ENCODE measurements at places on chromosomes 13 and 19.

GRCh38 chr13:96090240-96091101, 564 bp downstream of the HS6ST3 start:
- no peak for DNase-seq

DNA sequence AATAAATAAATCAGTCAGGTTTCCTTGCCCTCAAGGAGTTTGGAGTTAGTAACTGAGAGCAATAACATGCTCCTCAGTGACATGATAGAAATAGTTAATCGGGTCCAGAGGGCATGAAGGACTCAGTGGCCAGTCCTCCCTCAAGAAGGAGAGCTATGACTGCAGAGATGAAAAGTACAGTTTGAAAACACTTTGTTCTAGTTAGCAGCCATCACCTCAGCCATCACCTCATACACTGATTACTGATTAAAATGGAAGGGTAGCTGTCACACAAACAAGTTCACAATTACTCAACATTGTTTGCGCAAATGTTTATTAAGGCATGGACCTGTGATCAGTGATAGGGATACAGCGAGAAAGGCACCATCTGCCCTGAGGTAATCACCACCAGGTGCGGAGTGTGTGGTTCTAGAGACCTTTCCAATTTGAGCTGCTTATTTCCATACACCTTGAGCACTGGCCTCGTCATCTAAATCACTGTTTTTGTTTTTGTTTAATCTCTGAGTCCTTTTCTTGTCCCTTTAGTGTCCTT, 85.3 kb upstream of the RAP2A start:
- DNase-seq = no peak

DNA sequence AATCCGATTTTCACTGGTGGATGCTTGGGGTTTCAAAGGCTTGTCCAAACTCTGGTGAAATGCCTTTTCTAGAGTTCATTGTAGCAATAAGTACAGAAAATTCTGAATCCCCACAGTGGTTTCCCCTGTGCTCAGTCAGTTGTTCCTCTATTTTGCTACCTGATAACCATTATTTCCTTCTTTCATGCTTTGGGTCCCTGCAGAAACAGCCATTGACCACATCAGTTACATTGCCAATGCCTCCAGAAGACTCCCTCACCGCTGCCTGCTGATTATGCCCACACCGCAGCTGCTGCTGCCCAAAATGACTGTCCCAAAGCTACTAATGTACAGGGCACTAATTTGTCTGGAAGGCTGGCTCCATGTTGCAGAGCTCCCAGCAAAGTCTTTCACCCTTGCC, 517.3 kb downstream of the KLF12 start:
- DNase-seq = no peak

- DNase-seq = no peak
Measured at GRCh38 chr13:100951016-100951415, 276.4 kb upstream of the TMTC4 start.

DNA sequence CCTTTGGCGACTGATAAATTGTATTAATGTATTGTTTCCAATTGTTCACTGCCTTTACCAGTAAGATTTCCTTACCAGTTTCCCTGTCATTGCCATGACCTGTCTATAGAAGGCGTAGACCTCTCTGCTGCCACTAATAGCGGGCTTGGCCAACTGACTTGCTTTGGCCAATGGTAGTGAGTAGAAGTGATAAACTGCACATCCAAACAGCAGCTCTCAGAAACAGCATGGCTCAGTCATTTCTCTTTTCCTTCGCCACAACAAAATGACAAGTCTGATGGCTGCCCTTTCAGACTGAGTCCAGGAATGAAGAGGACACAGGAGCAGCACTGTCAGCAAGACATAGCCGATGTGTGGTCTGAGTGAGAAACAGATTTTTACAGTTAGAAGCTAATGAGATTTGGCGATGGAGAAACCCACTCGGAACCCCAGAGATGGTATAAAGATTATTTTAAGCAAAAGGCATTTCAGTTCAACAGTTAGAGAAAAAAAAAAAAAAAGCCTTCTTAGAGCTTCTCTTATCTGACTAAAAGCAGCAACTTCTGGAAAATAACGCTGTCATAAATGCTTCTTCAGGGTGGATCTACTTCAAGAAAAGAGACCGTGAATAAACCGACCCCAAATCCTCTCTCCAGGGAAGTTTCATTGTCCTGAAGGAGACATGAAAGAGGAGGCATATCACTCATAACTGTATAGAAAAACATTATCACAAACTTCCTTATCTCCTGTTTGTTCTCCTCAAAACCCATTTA, 42.0 kb upstream of the TM9SF2 start:
- no peak for DNase-seq

DNA sequence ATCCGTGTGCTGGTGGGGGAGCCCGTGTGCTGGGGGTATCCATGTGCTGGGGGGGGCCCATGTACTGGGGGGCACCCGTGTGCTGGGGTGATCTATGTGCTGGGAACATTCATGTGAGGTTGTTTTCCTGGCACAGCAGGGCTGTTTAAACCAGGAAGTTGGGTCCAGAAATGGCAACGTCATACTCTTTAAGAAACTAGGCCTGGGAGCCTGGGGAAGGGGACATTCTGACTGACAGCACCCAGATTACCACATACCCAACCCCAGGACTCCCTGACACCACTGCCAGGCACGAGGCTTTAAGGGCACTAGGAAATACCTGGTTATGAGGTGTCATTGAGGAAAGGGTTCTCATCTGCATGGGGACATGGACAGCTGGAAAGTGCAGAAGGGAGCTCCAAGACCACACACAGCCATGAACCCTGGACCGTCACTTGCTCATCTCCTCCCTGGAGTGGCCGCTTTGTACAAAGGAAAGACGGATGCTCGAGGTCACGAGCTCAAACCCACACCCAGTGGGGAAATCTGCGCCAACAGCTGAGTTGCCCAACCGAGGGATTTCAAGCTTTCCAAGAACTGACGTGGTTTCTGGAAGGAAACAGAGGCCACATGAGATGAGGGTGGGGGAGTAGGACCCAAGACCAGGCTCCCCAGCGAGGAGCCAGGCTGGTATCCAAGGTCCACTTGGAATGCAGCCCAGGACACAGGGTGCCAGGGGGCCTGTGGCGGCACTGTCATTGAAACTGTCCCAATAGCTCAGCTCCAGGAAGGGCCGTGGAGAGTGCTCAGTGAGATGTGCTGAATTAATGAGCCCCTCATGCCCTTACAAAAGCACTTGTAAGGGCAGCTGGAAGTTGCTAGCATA, 40.9 kb downstream of the RAB20 start:
- no peak for DNase-seq

- DNase-seq = no peak
Measured at GRCh38 chr13:31051999-31052398, 109.7 kb downstream of the HSPH1 start.

GRCh38 chr13:23608701-23609413, 38.6 kb downstream of the TNFRSF19 start:
- no peak for DNase-seq

DNA sequence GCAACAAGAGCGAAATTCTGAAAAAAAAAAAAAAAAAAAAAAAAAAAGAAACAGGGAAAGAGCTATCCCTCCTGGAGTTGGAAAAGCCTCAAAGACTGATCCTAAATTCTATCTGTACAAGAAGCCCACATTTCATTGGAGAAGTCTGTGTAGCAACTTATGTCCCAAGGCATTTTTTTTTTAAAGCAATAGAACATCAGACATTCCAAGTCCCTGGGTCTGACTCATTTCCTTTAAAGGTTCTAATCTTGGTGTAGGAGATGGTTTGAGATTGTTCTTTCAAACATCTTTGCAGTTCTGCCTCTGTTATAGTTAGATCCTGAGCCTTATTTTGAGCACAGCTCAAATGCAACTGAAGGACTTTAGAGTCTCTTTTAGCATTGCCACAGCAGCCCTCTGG, 706.5 kb upstream of the MIR17HG start:
- DNase-seq = no peak

DNA sequence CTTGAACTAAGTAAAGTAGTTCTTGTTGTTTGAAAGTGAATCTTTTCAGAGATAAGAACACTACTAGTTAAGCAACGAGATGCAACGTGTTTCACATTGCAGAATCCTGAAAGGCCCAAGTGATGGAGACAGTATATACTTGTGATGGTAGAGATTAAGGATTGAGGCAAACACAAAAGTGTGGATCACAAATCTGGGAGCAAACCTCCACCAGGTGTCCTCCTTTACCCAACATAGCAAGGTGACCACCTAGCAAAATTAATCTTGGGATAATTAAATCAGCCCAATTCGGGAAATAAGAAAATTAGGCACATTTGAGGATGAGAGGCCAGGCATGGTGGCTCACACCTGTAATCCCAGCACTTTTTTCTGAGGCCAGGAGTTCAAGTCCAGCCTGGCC, 563.9 kb downstream of the DACH1 start:
- DNase-seq = no peak

GRCh38 chr13:40819797-40820315, 30.4 kb downstream of the SLC25A15 start:
- DNase-seq = no peak

GRCh38 chr13:24313439-24313838, 4.1 kb downstream of the C1QTNF9 start:
- no peak for DNase-seq

GRCh38 chr19:30464162-30464561, 92.0 kb downstream of the ZNF536 start:
- DNase-seq = no peak

DNA sequence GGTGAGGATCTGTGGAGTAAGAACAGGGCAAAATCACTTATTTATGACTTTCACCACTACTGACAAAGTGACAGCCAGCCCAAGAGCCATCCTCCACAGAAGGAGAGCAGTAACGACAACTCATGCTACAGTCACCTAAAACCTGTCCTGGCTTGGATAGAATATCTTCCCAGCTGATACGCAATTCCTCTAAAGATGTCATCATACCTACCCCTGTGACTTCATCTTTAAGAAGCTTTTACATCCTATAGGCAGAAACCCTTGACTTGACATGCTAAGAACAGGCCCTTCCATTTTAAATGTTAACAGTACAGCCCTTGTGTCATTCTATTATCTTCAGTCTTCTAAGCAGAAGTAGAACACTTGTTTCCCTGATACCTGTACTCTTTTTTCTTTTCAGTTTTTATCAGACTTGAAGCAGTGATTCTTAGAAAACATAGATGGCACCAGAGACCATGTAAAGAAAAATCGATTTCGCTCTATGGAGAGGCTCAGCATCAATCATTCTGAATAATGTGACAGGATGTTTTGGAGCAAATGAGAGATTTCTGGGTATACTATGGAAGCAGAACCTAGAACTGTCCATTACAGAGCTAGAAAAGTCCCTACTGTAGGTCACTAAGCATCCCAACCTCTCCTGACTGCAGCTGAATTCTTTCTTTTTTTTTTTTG, 20.1 kb downstream of the STOML3 start:
- no peak for DNase-seq

DNA sequence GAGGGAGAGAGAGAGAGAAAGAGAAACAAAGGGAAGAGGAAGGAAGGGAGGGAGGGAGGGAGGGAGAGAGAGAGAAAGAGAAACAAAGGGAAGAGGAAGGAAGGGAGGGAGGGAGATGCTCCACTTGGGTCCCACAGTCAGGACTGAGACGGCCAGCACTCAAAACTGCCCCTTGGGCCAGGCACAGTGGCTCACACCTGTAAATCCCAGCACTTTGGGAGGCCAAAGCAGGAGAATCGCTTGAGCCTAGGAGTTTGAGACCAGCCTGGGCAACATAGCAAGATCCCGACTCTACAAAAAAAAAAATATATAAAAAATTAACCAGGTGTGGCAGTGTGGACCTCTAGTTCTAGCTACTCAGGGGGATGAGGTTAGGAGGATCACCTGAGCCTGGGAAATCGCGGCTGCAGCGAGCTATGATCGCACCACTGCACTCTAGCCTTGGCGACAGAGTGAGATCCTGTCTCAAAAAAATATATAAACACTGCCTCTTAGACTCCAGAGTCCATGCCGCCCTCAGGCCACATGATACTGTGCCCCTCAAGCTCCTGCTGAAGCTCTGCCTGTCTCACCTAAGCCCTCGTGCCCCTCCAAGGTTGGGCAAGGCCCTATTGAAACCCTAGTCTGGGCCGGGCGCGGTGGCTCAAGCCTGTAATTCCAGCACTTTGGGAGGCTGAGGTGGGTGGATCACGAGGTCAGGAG, 8.4 kb downstream of the ARRDC2 start:
- DNase-seq = no peak

All from stimulated activated CD4-positive, alpha-beta T cell treated with anti-CD3 and anti-CD28 coated beads, Interleukin-2, amount 100 ng/mL, for 48 hours (primary cell).